ENCODE measurements at places on chromosomes 7 and 10.

- DNase-seq = no peak
- H3K27ac ChIP-seq = no peak overlapping the region
- H3K27me3 ChIP-seq = no peaks in the 10 kb centered on the region
- H3K4me1 ChIP-seq = no peaks in the 10 kb centered on the region
Observed at GRCh38 chr10:86918022-86918471, 39.4 kb downstream of the MMRN2 start.

DNA sequence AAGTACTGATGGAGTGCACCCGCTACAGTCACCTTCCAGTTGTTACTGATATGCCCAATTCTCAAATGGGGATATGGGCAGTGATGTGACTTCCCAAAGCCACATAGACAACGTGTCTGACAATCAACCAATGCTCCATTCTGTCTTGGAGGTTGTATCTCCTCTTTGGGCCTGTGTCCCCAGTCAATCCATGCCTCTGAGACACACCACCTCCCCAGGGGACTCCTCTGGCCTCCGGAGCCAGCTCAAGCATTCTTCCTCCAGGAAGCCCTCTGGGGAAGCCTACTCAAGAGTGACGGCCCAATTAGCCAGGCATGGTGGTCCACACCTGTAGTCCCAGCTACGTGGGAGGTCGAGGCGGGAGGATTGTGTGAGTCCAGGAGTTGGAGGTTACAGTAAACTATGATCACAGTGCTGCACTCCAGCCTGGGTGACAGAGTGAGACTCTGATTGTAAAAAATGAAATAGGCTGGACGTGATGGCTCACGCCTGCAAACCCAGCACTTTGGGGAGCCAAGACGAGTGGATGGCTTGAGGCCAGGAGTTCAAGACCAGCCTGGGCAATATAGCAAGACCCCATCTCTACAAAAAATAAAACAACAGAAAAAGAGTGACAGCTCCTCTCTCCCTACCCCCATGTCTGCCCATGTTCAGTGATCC is 99.5 kb upstream of the TNRC18 start:
- no peak for DNase-seq
- peaks cover 31% of the 10 kb centered on the region for H3K36me3 ChIP-seq
- no peak overlapping the region for H3K4me3 ChIP-seq
- no peaks in the 10 kb centered on the region for H3K27me3 ChIP-seq

- no peak overlapping the region for H3K27ac ChIP-seq
- H3K4me1 ChIP-seq = no peaks in the 10 kb centered on the region
- H3K4me3 ChIP-seq = no peak overlapping the region
- DNase-seq = no peak
Observed at GRCh38 chr10:51544933-51545332, 154.5 kb downstream of the CSTF2T start.

GRCh38 chr7:18472161-18472483 is 23.4 kb upstream of the HDAC9 start:
- H3K27me3 ChIP-seq = no peaks in the 10 kb centered on the region
- H3K4me3 ChIP-seq = no peak overlapping the region

All from natural killer cell (primary cell).